NCI-H526 (cell line): ENCODE measurements at places on chromosomes 4 and X.

DNA sequence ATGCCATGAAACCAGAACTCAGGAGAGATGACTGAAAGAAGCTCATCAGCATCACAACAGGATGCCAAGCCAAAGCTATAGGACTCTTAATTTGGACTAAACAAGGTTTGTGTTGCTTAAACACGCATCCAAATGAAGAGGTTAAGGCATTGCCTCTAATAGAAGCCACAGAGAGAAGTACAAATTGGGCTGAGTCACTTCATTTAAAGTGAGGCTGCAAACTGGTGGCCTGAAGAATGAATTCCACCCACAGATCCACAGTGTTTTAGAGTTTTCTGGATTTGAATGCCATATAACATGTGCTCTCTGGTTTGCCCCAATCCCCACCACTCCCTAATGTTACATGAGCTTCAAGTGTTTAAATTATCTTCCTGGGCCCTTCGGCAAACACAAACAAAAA is 103.5 kb downstream of the FIP1L1 start:
- DNase-seq: no peak

- DNase-seq: no peak
Measured at GRCh38 chr4:15658136-15658770, 3.1 kb upstream of the FBXL5 start.

DNA sequence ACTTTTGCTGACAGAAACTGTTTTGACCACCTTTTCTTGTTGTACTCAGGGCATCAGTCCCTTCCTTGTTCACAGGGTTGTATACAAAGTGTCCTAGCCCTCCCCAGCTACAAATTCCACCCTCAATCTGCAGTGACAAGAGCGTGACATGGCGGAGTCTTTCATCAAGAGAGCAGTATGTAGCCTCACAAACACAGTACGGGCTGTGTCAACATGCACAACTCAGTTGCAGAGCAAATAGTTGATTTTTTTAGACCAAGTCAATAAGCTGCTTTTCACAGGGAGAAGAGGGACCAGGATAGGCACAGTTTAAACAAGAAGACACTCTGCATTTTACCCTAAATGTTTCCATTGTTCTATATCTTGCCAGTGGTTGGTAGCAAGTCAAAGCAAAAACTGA is 8.6 kb upstream of the HS6ST2 start:
- DNase-seq: no peak

DNA sequence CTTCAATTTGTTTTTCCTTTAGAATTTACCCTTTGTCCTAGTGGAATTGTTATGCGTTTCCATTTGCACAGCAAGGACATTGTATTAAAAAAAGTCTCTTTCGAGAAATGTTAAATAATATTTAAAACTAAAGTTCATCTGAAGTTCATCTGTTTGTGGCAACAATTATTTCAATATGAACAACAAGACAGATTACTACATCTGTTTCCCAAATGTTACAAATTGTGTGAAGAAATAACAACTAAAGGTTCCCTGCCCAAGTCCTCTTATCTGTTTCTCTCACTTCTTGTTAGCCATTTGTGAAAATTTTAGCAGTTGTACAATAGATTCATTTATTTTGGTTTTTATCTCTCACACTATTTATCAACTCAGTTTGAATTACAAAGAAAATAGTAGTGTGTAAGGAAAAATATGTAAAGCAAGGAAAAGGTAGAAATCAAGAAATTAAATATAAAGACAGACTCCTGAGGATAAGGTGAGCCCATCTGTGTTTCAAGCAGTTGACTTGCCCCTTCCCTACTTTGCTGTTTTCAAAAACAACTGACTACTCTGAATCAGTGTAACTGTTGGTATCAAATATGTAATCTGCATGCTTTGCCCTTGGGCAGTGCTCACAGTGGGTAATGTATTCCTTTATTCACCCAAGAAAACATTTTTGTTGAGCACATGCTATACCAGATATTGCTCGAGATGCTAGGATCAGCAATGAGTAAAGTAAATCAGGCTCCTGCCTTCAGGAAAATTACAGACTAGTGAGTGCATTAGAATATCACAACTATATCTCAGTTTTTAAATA is 118.9 kb upstream of the PCDH7 start:
- DNase-seq: no peak

GRCh38 chrX:10159145-10159468 is 2.3 kb downstream of the CLCN4 start:
- DNase-seq: no peak

DNA sequence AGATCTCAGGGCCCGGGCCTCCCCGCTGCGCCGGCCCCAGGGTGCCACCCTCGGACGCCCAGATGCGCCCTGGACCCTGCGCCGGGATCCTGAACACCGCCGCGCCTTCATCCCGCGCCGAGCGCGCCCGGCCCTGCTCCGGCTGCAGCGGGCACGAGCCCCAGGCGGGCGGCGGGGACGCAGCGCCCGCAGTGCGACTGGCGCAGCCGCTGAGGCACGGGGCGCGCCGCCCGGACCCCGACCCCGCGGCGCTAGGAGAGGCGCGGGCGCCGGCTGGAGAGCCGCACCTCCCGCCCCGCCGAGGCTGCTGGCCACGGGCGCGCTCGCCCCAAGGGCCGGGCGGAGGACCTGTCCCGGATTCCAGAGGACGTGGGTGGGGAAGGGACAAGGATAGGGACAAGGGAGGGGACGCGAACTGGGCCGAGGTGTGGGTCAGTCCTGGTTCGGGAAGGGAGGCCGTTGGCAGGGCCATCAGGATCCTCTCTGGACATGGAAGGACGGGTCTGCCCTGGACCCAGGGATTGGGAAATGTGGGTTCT is 1.1 kb downstream of the ZFYVE28 start:
- DNase-seq: peak; percentile 50

DNA sequence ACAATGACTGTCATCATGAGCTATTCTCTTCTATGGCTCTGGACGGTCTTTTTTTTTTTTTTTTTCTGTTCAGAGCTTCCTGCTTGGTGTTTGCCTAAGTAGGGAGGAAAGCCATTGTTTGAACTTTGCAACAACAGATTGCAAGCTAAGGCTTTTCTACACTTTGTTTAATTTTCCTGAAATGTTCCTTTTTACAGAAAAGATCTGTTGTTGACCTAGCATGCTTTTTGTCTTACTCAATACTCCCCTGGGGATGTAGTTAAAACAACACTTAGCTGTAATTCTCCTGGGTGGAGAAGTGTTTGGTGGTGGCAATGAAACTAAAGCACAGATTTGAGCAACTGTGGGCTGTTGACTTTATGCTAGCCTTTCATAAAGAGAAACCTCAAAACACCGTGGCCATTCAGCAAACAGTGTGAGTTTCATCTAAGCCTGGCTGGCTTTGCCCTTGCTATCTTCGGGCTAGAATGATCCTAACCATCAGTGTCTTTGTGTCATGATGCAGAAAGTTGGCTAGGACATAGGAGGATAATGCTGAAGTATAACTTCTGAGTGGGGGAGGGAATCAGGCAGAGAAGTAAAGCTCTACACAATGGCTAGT is 110.5 kb downstream of the ANXA3 start:
- DNase-seq: no peak

- no peak for DNase-seq
Measured at GRCh38 chr4:107854356-107855022, 29.8 kb downstream of the SGMS2 start.

- no peak for DNase-seq
Measured at GRCh38 chr4:70138751-70139150, 15.3 kb upstream of the PRR27 start.

- DNase-seq: no peak
Measured at GRCh38 chrX:47631676-47632075, 1.9 kb upstream of the CFP start.

- no peak for DNase-seq
Measured at GRCh38 chr4:139735381-139736273, 70.0 kb downstream of the MGST2 start.

- DNase-seq: no peak
Measured at GRCh38 chrX:145843146-145843904, 25.7 kb downstream of the SLITRK2 start.

DNA sequence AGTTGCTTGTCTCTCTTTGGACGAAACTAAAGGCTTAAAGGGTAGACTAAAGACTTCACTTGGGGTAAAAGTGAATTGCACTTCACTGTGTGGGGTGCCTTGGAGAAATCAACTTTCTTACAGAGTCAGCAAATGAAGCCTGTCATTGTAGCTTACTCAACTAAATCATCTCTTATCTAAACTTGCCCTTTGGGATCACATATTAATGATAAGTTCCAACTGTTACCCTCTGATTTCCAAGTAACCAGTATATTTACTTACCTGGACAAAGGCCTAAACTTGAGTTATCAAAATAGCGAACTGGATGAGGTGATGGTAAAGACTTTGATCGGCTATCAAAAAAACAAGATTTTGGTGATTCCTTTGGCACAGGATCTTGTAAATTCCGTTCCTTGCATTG is 8.9 kb upstream of the BDH2 start:
- DNase-seq: no peak

DNA sequence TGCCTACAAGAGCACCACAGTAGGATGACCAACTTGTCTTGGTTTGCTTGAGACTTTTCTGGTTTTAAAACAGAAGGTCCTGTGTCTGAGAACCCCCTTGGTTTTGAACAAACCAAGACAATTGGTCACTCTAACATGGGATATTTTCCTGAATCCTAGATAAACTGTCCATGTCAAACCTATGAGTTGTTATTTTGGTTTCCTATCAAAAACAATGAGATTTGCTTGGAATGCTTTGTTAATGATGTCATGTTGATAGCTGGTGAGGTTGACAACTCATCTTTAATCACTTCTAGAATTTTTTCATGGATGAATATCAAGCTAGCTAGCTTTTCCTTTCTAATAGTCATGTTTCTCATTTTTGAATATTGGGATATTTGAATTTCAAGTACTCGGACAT is 518.3 kb upstream of the ARX start:
- DNase-seq: no peak

DNA sequence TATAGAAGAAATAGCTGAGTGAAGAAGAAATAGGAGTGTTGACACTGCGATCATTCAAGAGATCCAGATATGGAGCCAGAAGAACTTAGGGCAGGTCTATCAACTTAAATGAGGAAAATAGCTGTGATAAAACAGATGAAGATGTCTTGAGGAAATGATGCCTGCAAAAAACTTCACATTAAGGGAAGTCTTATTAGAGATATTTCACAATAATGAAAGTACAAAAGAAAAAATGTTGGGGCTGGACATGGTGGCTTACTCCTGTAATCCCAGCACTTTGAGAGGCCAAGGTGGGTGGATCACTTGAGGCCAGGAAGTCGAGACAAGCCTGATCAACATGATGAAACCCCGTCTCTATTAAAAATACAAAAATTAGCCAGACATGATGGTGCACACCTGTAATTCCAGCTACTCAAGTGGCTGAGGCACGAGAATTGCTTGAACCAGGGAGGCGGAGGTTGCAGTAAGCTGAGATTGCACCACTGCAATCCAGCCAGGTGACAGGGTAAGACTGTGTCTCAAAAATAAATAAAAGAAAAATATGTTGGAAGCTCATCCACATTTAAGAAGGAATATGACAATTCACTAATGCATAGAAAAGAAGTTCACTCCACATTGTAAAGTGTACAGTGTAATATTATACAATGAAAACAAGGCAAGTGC is 56.3 kb downstream of the PKD2 start:
- DNase-seq: no peak

- DNase-seq: no peak
Measured at GRCh38 chrX:142214081-142214480, 9.0 kb upstream of the MAGEC2 start.

DNA sequence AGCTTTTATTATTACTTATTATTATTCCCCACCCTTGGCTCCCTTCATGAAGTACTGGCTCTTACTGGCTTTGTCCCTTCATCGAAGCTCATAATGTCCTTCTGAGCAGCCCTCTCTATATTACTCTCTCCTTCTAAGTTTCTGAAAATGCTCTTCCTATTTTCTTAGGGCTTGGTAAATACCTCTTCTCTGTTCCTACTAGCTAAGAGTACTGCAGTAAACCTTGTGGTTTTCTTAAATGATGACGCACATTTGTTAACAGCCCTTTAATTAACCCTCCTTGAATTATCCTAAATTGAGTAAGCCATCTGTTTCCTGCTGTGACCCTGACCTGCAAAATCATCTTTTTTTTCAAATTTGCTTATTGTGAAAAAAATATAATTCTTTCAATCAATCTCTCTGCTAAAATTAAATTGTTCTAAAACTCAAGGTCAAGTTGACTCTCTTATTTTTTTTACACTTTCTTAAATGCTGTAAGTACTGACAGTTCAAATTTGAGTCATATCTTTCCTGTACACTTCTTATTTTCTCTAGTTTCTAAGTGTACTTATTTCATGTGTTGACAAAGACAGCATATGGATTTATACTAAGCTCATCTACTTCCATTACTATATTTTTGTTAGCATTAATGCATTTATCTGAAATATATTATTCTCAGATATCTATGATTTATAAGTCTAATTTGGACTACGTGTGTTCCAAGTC is 148.9 kb downstream of the ADAM29 start:
- no peak for DNase-seq

DNA sequence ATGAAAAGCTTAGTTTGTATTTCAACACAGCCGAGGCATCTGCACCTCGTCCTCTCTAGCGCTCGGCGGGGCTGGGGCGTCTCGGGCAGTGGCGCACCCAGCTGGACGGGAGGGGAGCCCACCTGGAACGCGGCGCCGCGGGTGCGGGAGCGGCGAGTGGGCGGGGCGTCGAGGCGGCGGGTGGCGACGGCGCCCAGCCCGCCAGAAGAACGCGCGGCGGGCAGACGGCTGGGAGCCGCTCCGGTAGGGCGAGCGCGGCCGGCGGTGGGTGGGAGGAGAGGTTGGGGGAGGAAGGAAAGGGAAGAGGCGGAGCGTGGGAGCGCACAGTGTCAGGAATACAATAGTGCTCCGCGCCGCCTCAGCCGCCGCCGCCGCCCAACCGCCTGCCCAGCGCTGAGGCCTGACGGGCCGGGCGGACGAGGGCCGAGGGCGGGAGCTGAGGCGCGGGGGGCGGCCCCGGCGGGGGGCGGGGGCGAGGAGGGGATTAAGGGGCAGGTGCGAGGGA is at the start of gene JADE3:
Gene JADE3, plus strand, starts transcription at position 324 of the 505 bp plus-strand sequence. CDS start 72,474 bp downstream, outside the sequence.
- peak; percentile 54 for DNase-seq

GRCh38 chrX:10615931-10616774 is 4.2 kb downstream of the MID1 start:
- peak; percentile 74 for DNase-seq

GRCh38 chr4:83387012-83387411 is 52.4 kb upstream of the HPSE start:
- DNase-seq: no peak

DNA sequence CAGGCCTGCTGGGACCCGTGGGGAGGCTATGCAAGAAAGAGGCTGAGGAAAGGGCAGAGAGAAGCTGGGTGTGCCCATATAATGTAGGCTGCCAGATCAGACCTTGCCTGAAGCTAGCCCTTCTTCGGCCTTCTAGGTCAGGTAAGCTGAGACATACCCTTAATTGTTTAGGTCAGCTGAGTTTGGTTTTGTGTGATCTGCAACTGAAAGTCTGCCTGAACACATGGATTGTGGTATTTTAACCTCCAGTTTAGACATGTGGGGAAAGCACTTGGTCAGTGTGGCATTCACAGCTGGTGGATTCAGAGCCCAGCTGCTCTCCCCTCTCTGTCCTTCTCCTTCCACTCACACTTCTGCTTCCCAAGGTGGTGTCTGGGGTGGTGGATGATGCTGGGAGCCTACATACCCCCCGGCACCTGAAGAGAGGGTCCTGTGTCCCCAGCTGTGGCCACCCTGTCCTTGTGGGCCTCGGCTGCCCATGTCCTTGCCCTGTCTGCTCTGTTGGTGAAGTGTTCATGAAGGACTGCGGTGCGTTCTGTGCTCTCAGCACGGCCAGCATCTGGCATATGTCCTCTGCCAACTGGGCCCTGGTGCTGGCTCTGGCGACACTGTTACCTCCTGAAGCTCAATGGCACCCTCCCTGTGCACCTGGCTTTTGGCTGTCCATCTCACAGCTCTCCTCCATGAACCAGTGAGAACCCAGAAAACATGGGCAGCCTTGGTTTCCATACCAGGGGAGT is 82.1 kb downstream of the NAT8L start:
- no peak for DNase-seq

- DNase-seq: no peak
Measured at GRCh38 chr4:159551281-159551680, 448.4 kb downstream of the RAPGEF2 start.
